ENCODE measurements at places on chromosomes 2 and 18. TPM values are rescaled to one million over a fixed set of nuclear protein-coding genes. Genes with fewer than 3 reads are reported as not detected.

RTP5 gene
- total RNA-seq = not detected

AGAP1 gene
- total RNA-seq = 31.0 TPM

EVX2 gene
- total RNA-seq = not detected

LAMA1 gene
- not detected for total RNA-seq

GRCh38 chr2:162333968-162334367 is 10.0 kb upstream of the GCA start:
- DNase-seq = peak; percentile 67

DNA sequence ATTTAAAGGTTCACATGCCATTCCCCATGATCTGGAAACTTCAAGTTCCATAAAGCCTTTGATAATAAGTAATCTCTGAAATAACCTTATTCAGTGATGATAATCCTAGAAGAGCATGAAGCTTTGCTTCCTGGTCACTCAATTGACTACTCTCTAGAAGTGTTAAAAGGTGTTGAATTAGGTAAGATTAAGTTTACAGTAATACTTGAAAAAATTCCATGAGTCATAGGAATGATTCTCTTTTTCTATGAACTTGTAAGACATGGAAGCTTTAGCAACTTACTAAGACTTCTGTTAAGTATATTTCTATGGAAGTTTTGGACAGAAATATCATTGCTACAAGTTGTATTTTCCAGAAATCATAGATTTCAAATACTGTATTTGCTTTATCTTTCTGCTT is 100.6 kb downstream of the MYO1B start:
- peak; percentile 50 for DNase-seq

- no peak for DNase-seq
Measured at GRCh38 chr18:48852794-48853193, 98.0 kb downstream of the SMAD7 start.

- peak; percentile 35 for DNase-seq
Measured at GRCh38 chr2:37918742-37919186, 6.3 kb upstream of the RMDN2 start.

- DNase-seq = peak; percentile 72
Measured at GRCh38 chr2:191664823-191665677, 12.9 kb upstream of the NABP1 start.

- DNase-seq = no peak
Measured at GRCh38 chr18:7133181-7133580, 15.6 kb upstream of the LAMA1 start.

GRCh38 chr2:197538412-197538811 is 22.5 kb downstream of the MOB4 start:
- no peak for DNase-seq

GRCh38 chr2:136705336-136705735 is 60.0 kb upstream of the THSD7B start:
- no peak for DNase-seq

- DNase-seq = no peak
Measured at GRCh38 chr2:24304631-24305030, 55.7 kb downstream of the ITSN2 start.

DNA sequence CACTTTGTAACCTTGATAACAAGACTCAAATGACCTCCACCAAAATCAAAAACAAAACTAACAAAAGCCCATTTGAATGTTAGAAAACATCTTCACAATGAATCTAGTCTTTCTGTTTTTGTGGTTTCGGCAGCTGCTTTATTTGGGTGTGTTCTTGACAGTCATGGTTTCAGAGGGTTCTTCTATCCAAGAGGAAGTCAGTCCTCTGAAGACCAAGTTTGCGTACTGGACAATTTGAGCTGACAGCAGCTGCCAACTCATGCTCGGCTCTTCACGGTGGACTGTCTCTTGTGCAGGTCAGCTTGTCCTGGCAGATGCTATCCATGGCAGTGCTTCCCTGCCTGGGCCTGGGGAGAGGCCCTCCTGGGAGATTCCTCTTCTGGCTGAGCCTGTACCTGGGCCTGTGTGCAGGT is 91.0 kb downstream of the TMEM17 start:
- DNase-seq = no peak

GRCh38 chr2:171521361-171522051 is 768 bp upstream of the CYBRD1 start:
- no peak for DNase-seq

GRCh38 chr2:222671259-222672067 is at the start of gene MOGAT1:
Gene MOGAT1 (plus strand): TSS chr2:222671658. CDS start chr2:222671786, 128 bp downstream.
- DNase-seq = no peak

GRCh38 chr2:172834881-172835280 is 99.2 kb downstream of the RAPGEF4 start:
- no peak for DNase-seq

DNA sequence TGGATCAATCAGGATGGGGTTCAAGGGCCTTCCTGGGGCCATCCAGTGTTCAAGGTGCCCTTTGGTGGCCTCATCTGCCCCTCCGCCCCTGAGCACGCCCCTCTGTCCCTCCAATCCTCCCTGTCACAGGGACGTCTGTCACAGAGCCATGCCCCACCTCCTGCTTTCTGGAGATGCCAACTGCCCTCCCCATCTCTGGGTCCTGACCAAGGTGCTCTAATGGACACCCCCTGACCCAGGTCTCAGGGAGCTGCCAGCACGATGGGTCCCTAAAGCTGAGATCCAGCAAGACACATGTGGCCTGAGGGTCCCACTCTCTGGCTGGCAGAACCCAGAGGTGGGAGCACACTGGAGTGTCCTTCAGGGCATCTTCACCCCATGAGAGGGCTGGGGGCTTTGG is 2.1 kb upstream of the TEKT4 start:
- DNase-seq = no peak

- DNase-seq = peak; percentile 19
Measured at GRCh38 chr18:50662177-50662576, 102.3 kb downstream of the MAPK4 start.

DNA sequence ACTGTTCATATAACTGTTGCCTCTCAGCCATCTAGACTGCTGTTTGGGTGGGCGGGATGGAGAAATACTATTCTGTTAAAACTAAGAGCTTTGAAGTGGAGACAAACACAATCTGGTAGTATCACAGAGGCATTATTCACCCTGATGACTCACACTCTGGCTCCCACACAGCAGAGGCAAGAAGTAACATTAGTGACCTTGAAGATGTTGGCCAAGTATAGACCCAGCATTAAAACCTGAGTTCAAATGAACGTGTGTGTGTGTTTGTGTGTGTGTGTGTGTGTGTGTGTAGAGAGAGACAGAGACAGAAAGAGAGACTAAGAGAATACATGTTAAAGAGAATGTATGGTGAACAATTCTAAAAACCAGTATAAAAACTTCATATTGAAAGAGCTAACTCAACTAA is 22.5 kb upstream of the ACVR1 start:
- peak; percentile 69 for DNase-seq

All from PC-3 (cell line).